ENCODE measurements at places on chromosomes 7 and 10. TPM values are rescaled to one million over a fixed set of nuclear protein-coding genes. Genes with fewer than 3 reads are reported as not detected.

The ZPBP gene
- not detected for total RNA-seq

The UBE2H gene
- total RNA-seq = 62.1 TPM

DNA sequence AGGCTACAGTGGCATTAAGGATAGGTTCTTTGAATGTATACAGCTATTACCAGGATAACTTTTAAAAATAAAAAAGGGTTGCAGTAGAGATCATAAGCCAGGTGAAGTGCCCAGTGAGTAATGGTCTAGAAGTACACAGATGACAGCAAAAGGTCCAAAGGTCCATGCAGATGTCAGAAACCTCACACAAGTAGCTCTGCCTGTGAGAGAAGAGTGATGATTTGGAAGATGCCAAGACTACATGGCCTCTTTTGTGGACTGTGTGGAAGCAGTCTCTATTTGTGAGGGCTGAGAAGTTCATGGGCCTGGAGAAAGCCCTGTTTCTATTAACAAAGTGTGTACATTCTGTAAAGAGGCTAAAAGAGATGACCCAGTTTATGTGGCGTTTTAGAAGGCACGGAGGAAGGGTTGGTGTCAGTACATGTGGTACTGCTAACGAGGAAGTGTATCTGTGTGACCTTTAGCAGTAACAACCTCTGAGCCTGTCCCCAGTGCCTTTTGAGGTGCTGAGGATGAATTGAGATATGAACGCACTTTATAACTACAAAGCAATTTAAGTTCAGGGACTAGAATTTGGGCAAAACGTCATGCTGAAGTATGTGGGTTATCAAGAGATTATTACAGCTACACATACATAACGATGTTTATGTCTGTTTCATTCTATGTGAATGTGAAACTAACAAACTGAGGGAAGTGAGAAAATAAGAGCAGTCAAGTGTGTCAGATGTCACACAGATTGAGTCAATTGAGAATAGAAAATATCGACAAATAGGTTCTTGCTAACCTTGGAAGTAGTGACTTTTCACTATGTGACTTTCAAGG lies 7.6 kb downstream of the CYCS start:
- DNase-seq = no peak

DNA sequence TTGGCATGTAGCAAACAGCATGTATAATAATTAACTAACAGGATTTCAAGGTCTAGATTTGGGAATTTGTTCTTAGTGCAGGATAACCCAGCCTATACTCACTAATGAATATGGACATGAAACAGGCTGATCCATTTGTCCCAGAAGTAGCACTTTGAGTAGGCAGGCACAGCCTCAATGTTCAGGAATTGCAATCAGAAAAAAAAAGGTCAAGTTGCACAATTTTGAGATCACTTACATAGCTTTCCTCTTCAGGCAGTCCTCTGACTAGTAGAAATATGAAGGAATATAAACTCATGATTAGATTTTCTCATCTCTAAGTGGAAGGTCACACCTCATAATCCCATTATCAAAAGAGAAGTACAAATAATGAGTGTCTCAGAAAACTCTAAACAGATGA lies 921.4 kb upstream of the CELF2 start:
- DNase-seq = no peak

DNA sequence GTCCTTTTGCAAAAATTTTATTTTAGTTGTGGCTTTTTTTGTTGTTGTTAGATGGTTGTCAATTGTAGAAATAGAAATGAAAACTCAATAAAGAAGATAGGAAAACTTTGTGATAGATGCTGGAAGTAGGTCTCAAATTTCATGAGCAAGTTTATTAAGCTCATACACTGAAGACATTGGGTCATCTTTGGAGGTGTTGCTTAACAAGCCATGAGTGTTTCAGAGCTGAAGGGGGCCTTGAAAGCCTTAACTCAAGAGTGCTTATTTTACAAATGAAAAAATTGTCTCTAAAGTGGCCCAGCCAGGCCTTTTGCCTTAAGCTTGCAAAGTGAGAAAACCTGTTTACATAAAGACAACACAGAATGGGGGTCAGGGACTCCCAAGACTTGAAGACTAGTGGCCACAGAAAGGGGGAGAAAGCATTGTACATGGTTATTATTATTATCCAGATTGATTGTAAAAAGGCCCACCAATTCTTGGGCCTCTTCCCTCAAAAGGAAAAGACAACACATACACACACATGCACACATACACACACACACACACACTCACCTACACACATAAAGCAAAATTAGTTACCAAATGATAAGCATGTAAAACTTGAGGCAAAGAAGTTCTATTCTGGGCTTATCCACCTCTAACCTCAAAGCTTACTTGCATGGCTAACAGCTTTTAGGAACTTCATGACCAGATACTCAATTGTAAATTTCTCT lies 49.7 kb upstream of the GLCCI1 start:
- DNase-seq = no peak

GRCh38 chr7:102119925-102120324 lies 166.7 kb upstream of the SH2B2 start:
- DNase-seq = no peak

DNA sequence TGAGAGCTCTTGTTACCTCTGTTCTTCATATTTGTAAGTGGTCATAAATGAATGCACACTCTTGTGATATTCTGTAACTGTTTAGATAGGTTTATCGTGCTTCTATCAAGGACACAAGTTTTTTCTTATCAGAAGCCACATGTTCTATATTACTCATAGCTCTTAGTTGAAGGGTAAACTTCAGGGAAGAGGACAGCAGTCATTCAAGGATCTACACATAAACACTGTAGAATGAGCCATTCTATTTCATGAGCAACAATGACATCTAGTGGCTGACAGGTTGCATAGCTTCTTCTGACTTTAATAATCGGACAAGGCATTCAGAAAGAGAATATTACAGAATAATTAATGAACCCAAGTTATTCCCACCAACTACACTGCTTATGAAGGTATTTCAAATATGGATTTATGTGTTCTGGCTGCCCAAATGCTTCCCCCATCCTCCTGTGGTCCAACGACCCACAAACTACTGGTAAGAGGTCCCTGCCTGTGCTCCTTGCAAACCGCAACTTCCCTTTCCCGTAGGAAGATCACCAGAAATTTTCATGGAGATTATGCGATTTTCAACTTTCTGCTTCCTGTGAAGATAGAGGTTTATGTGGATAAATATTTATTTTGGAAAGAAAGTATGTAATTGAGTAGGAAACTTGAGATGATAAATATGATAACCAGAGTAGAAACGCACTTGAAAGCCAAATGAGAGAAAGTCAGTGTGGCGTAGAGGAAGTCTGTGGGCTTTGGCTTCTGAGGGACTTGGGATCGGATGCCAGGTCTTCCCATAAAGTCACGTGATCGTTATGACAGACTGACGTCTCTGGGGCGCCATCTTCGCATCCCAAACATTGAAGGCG lies 16.8 kb upstream of the ABCB5 start:
- no peak for DNase-seq

Measured in endodermal cell (in vitro differentiated cells).